Chondrocyte (in vitro differentiated cells): ENCODE measurements at places on chromosomes 1 and 21. TPM values are rescaled to one million over a fixed set of nuclear protein-coding genes. Genes with fewer than 3 reads are reported as not detected.

DNA sequence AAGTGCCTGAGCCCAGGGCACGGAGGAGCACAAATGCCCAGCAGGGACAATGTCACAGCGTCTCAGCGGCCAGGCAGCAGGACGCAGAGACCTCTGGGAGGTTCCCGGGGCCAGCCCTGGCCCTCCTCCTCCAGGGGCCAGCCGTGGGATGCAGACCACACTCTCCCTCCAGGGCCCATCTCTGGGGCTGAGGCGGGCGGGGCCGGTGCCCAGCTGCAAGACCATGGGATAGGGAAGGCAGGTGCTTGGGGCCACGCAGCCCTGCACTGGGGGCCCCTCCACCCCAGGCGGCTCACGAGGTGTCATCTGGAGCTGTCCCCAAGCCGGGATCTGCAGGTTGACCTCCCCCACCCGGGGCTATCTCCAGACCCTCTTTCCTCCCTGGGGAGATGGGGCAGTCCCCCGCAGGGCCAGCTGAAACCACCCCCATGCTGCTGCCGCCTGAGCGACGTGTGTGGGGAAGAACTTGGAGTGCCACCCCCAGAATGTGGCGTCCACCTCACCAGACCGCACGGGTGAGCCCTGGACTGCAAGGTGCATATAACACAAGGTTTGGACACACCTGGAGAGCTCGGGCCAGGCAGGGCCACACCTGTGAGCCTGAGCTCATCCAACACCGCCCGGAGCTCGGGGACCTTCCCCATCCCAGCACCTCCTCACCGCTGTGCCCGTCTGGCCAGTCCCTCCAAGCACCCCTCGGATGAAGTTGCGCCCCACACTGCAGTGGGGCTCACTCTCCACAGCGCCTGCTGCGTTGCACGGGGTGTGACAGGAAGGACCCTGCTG, 4.1 kb upstream of the TTLL10 start:
- DNase-seq: peak; percentile 84

Gene OR10J1
- total RNA-seq: not detected in 3 replicates

DNA sequence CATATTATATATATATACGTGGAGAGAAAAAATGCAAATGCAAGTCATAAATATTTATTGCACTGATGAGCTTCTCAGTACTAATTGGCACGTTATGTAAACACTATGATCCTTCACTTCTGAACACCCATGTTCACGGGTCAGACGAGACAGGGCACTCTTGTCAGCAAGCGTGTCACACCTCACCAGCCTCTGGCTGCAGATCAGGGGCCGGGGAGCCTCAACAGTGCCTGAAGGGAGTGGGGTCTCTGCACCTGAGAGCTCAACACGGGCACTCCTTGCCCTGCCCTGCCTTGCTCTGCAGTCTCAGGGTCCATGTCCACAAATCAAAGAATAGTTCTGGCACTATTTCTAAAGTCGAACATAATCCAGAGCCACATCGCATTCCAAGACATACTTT, 409 bp upstream of the HIVEP3 start:
- DNase-seq: no peak

- DNase-seq: no peak
Measured at GRCh38 chr1:201954263-201955008, 867 bp upstream of the TIMM17A start.

DNA sequence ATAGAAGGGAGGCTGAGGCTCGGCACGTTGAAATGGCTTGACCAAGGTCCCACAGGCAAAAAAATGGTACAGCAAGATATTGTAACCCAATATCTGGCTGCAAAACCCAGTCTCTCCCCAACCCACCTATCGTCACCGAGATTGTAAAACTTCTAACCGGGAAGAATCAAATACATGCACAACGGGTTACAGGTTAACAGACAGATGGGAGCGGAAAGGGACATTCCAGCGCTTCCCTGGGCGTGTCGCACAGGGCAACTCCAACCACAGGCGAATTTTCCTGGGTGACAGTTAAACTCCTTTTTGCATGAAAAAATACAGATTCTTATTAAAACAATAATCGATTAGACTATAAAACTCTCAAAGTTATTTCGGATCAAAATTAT, 31.8 kb upstream of the JUN start:
- DNase-seq: no peak

DNA sequence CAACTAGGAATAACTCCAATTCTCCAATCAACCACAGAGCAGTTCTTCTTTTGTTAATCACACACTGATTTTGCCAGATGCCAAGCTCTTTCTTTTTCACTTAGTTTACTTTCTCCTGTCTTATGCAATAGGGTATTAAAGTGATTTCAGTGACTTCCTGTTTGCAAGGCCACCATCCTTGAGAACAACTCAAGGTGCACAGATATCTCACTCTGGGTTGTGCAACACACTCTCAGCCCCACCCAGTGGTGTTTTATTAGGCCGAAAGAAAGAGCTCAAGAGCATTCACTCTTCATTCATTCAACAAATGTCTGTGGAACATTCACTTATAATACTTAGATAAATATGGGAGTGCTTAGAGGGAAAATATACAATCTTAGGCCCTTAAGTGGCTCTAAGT, 352.5 kb downstream of the ZNF326 start:
- no peak for DNase-seq

DNA sequence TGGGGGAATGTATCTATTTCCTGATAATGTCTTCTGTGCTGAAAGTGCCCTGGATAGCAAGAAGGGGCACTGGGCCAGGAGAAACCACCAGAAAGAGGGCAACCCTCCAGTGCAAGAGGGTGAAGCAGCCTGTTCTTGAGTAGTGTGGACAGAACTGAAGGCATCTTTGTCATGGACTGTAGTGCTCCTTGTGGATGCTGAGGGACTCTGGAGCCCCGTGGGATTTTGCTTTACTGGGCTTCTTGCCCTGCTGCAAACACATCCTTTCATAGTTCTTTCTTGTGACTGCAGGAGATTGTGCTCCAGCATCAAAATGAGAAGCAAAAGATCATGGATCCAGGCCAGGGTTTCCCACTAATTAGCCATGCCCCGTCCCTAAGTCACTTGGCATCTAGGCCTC, 300.6 kb downstream of the ZNF326 start:
- no peak for DNase-seq

DNA sequence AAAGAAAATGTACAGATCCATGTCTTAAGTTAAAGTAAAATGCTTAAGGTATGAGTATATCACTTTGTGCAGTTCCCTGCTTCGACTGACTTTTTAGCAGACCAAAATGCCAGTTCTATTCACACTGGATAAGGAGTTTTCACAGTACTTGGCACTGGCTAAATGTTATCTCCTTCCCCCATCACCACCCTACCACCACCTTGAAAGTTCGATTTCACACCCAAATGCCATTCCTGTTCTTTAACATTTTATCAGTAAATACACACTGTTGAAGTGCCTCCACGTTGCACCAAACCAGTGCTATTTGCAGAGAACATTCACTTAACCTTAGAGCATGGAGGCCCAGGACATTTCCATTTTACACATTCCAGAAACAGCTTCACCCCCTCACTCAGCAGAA, 100.0 kb downstream of the URB2 start:
- no peak for DNase-seq

Gene TEX38
- not detected in 3 replicates for total RNA-seq

GRCh38 chr1:70934194-70934961, 113.2 kb downstream of the PTGER3 start:
- DNase-seq: no peak

GRCh38 chr1:20385630-20386029, 95.0 kb downstream of the VWA5B1 start:
- DNase-seq: peak; percentile 37

Gene SPRR2E
- not detected in 3 replicates for total RNA-seq

DNA sequence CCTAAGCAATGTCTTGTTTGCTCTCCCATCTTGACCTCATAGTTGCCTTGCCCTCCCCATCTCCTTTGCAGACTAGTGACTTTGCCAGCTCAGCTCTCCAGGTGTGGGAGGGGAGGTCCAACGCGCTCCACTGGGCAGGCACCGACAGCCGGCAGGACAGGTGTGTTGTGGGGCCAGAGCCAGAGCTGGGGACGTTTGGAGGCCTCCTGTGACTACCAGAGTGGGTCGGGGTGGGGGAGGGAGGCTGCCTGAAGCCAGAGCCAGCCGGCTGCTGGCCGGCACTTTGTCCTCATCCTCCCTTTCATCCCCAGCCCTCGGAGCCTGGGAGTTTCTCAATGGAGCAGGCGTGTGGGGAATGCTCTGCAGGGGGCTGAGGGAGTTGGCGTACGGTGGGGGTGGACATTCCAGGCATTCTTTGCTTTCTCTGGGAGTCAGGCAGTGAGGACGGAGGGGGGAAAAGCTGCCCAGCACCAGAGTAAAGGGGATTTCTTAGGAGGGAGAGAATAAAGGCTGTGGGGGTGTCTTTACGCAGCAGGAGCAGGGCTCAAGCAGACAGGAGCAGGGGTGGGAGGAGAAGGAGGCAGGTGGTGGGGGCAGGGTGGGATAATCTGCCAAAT, 20.2 kb downstream of the NUAK2 start:
- DNase-seq: no peak

Gene RIMKLA
- total RNA-seq: 0.18 to 0.27 TPM in 2 of 3 replicates, not detected in the other

Gene BGLAP
- total RNA-seq: 0.82 TPM in 1 of 3 replicates, not detected in the others

- no peak for DNase-seq
Measured at GRCh38 chr1:160910170-160910750, 25.3 kb upstream of the ITLN1 start.

DNA sequence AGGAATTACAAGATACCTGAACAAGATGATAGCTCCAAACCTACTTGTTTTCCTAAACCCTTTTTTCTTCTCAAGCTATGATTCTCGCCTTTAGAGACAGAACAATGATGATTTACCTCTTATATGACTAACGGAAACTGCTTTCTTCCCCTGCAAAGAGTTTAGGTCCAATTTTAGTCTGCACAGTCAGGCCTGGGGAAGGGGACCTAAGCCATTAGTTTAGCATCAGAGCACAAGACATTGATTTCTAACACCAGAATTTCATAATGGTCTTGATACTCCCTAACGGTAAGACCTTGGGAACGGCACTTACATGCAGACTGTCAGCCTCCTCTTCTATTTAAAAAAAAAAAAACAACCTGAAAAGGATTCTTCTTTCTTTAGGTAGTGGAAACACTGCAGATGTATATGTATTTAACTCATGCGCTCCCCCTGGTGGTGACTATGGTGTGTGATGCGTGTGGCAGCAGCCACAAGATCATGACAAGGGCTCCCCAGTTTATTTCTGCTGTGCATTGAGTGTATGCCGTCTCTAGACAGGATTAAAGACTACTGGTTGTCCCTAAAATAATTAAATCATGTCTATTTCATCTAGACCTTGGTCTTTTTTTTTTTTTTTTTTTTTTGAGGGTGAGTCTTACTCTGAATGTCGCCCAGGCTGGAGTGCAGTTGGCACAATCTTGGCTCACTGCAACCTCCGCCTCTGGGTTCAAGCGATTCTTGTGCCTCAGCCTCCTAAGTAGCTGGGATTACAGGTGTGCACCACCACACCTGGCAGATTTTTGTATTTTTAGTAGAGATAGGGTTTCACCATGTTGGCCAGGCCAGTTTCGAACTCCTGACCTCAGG, 37.3 kb upstream of the TMEM222 start:
- no peak for DNase-seq

- DNase-seq: no peak
Measured at GRCh38 chr21:31744182-31744800, 12.4 kb upstream of the SCAF4 start.

- DNase-seq: no peak
Measured at GRCh38 chr21:15682186-15682895, 47.4 kb upstream of the USP25 start.

Gene FCAMR
- not detected in 3 replicates for total RNA-seq

DNA sequence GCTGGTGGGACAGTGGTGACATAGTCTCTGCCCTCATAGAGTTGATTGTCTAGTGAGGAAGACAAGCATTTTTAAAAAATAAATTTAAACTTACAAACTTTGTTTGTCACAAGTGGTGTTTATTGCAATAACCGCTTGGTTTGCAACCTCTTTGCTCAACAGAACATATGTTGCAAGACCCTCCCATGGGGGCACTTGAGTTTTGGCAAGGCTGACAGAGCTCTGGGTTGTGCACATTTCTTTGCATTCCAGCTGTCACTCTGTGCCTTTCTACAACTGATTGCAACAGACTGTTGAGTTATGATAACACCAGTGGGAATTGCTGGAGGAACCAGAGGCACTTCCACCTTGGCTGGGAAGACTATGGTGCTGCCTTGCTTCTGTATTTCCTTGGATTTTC, 58.4 kb downstream of the LAMC2 start:
- no peak for DNase-seq

- no peak for DNase-seq
Measured at GRCh38 chr1:13965770-13966398, 265.9 kb downstream of the PRDM2 start.

GRCh38 chr21:39048064-39048463, 135.2 kb downstream of the PSMG1 start:
- DNase-seq: no peak

DNA sequence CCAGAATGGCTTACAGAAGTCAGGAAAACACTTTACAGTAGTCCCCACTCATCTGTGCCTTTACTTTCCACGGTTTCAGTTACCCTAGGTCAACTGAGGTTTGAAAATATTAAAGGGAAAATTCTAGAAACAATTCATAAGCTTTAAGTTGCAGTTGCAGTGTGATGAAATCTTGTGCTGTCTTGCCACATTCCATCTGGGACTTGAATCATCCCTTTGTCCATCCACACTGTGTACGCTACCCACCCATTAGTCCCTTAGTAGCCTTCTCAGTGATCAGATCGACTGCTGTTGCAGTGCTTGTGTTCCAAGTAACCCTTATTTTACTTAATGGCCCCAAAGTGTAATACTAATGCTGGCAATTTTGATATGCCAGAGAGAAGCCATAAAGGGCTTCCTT, 30.5 kb downstream of the ZCCHC17 start:
- DNase-seq: no peak

Gene BCL2L15
- 0.17 to 0.33 TPM (median 0.17 TPM) in 3 replicates for total RNA-seq
